Fibroblast of skin of scalp (primary cell): ENCODE measurements at places on chromosomes 16 and 17.

- DNase-seq, result no peak
Observed at GRCh38 chr17:75942473-75942872, 1.6 kb upstream of the FBF1 start.

DNA sequence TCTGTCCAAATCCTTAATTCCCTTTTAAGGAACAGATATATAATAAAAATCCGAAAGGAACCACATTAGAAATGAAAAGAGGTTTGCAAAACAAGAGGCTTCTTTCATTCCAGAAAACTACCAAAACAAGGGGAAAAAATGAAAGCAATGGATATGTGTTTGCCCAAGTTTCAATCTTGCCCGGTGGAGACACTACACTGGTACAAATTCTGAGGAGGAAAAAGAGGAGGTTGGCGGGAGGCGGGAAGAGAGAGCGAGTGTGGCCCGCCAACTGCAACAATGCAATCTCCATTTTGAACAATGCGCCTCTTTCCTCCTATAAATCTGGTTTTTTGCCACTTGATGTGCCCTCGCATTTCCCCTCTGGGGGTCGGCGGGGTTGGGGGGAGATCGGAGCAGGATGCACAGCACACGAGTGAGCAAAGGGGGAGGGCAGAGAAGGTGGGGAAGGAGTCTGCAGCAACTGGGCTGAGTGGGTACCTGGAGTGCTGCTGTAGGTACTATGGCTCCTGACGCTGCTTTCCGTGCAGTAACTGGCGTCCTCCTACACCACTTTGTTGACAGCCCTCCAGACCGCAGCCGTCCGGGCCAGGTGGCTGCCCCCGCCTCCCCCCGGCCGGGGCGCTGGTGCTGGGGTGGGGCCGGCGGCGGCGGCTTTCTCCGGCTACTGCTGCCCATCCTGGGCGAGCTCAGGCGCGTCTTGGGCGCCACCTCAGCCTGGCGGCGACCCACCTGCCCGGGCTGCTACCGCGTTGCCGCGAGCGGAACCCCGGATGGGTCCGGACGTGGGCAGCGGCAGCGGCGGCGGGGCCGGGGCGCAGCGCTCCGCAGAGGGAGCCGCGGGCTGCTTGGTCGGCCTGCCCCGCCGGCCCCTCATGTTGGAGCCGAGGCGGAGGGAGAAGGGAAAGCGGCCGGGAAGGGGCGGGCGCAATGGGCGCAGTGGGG, 93.8 kb upstream of the PLEKHM1 start:
- peak; percentile 50 for DNase-seq

DNA sequence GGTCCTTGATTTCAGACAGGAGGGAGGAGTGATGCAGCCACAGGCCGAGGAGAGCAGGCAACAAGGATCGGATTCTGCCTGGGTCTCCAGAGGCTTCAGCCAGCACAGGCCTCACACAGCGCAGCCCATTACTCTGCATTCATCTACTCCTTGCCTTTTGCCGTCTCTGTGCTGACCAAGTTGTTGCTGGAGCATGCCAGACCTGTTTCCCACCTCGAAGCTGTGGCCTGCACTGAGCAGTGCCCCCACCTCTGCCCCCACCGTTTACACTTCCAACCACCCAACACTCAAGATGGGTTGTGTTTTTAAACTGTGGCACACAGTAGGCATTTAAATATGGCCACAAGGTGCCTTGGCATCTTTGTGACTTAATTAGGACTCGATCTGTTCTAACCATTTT, 1.3 kb downstream of the PRM2 start:
- no peak for DNase-seq

DNA sequence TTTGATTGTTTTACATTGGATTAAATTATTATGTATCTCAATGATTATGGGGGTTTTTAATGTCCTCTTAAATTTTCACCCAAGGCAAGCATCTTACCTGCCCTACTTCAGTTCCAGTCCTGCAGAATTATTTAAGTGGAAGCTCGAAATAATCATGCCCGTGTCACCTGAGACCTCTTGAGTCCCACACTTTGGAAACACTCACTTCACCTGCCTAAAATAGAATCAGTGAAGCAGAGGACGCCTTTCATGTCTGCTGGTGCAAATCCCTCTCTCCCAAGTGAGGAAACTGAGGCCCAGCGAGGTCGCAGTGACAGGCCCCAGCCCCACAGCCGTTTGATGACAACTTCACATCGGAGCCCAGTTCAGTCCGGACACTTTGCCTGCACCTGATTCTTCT, 284.6 kb downstream of the C16orf95 start:
- no peak for DNase-seq
